SK-N-MC (cell line): ENCODE measurements at places on chromosomes 7 and 10.

GRCh38 chr10:12950583-12951128, 50.9 kb downstream of the CCDC3 start:
- DNase-seq = no peak

DNA sequence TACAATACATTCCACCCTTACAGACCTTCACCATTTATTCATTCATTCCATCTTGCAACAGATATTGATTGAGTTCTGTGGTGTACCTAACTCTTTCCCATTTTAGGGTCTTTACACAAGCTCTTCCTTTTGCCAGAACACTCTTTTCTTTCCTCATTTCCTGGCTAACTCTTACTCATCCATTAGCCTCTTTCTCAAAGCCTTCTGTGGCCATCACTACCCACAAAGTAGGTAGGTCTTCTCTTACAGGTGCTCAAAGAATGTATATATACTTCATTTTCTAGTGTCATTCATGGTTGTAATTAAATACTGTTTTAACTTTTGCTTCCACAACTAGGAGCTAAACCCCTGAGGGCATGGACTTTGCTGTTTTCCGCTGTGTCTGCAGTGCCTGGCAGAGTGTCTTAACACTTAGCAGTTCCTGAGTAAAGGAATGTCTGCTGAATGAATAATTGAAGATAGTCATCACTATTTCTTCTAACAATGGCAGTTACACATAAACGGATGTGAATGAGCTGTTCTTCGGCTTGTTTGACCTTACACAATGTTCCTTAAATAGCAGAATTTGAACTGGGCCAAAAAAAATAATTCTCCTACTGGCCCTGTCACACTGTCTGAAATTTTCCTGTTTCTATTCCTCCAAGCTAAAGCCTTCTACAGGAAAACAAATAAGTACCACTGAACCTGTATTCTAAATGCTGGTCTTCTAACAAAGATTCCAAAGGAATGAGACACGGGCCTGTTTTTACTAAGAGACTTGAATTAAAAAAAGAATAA, 15.1 kb downstream of the BCAP29 start:
- DNase-seq = no peak

DNA sequence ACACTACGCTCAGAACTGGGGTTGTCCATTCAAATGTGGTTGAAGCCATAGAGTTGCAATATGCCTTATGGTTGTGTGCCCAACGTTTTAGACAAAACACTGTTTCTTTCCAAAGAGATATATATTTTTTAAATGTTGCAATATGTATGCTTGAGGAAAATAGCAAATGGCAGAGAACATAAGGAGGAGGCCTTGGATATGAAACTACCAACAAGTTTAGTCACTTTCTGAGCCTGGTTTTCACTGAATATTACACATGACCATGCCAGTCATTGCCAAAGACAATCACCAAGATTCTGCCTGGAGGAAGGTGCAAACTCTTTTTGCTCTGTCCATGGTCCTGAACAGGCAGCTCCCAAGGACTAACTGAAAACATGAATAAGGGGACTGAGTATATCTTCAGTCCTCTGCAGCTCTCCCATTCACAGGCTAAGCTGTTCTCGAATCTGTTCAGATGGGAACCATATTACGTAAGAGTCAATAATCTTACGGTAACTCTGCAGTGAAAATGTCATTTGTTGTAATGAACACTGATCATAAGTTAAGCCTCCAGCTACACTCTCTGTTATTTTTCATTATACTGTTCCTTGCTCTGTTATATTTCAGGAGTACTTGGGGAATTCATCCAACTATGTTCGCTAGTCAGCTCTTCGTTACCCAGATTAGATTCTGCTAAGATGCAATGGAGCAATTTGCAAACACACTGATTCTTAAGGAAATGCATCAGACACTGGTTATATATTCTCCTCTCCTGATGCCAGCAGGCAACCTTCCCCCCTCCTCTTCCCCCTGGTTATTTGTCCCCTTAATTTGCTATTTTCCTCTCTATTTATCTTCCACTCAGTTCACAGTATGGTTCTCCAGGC, 90.7 kb upstream of the C1QL3 start:
- no peak for DNase-seq

DNA sequence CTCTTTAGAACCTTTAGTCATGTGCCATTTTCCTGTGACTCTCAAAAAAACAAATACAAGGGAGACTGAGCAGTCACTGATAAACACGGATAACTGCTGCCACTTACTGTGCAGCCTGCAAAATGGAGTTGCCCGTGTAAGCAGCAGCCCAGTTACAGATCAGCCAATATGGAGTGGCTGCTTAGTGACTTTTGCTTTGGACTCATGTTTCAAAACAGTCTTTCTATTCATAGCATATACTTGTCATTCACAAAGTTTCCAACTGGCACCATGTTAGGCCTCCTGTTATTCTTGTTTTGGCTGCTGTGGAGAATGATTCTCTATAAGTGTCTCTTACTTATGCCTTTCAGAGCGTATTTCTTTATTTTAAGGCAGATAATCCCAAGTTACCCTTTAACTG, 3.0 kb downstream of the FAM204A start:
- no peak for DNase-seq

DNA sequence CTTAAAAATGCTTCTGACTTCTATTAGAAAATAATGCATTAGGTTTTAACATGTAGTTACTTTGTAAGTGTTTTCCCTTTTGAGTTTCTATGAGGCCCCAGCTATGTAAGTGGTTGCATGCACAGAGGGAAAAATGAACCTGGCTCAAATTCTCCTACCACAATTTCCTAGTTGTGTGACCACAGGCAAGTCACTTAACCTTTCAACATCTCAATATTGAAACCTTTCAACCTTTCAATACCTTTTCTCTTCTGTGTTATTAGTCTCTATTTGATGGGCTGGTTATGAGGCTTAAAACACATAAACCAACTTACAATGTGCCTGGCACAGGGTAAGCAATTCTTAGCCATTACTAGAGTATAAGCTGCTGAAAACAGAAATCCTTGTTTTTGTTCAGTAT, 203.0 kb downstream of the KCND2 start:
- no peak for DNase-seq

GRCh38 chr7:46145412-46145811, 224.3 kb upstream of the IGFBP3 start:
- no peak for DNase-seq

DNA sequence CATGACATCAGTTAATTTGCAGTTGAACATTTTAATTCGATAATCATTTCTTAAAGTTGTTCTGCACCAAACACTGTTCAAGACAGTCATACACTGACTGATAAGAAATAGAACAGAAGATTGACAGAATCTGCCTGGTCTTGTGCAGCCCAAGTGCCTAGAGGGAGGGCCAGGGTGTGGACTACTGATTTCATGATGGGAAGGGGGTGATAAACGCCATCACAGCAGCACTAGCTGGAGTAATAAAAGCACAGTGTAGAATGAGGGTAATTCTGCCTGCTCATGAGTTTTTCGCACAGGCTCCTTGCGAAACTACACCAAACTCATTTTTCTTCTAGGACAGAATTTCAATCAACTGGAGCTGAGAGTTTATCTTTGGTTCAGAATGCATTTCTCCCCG, 270.1 kb downstream of the ARL4A start:
- DNase-seq = no peak

DNA sequence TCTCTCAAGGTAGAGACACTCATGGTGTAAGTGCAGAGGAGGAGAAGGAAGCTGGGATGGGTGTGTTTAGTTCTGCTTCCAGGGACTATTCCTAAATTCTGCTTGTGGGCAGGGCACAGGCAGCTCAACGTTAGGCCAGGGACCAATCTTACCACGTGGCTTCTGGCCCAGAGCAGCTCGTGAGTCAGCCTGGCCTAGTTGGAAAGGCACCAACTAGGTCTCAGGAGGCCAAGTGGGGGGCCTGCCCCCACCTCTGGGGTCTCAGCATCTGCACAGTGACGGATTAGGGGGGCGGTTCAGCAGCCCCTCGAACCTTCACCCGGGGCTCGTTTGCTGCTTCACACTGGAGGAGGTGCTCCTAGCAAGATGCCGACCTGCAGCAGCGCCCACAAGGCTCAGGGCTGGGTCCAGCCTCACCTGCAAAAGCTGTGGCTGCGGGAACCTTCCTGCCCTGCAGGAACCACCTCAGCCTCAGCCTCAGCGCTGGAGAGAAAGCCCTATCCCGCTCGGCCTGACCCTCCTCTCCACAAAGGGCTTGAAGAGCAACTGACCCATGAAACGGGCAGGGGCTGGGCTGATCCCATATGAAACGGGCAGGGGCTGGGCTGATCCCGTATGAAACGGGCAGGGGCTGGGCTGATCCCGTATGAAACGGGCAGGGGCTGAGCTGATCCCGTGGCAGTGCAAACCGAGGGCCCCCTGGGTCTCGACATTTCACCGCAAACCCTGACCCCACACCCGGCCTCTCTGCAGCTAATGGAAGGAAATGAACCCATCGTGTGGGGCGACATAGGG, 447.4 kb downstream of the DNAJB6 start:
- no peak for DNase-seq

DNA sequence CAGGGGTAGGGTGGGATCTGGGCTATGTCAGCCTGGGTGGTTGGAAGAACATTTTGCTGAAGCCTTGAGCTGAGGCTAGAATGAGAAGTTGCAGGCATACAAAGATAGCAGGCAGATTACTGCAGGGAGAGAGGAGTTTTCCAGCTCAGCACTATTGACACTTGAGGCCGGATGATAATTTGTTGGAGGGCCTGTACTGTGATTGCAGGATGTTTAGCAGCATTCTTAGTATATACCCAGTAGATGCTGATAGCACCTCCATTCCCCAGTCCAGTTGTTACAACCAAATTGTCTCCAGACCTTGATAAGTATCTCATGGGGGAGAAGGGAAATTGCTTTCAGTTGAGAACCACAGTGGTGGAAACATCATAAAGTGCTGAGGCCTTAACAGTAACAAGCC, 158.6 kb upstream of the CHRM2 start:
- no peak for DNase-seq

DNA sequence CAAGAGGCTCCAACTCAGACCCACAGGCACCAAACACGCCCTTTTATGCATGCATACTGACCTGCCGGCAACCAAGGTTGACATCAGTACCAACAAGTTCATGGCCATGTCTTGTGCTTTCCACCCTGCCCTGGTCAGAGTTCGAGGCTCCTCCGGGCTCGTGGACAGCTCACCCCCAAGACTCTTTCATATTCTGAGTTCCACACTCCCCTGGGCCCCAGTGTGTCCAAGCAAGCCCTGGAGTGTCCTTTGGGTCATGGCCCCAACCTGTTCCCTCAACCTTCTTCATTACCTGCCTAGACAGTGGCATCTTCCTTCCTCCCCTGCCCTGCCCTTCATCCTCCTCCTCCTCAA, 40.5 kb downstream of the HIF1AN start:
- DNase-seq = no peak

DNA sequence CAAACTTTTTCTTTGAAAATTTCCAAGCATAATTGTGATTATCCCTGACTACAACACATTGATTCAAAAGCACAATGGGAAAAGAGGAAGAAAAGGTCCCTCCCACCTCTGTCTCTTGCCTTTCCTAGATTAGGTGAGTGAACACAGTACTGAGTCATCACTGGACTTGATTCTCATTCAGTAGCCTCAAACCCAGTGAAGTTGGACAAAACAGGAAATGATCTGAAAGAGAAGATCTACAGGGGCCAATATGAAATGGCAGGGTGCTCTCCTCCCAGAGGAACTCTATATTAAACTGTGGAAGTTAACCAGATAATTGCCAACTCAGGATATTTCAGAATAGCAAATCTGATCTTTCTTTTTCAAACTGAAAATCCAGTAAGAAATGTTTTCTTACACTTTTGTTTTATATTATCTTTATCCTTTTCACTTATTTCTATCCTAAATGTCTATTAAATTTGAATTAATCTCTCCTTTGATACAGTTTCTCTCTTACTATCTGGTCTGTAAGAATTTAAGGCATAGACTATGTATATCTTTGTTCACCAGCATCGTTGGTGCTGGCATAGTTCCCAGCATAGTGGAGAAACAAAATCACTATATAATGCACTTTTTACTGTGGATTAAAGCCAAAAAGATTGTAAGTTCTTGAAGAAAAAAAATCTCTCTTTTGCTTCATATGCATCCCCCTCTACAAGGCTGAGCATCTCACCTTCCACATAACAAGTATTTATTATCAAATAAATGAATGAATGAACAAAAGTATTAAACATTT, 41.4 kb upstream of the IKZF1 start:
- no peak for DNase-seq

GRCh38 chr7:63789378-63790176, 209.1 kb upstream of the ZNF722 start:
- DNase-seq = no peak

GRCh38 chr7:29588212-29588611, 24.6 kb downstream of the PRR15 start:
- DNase-seq = no peak

GRCh38 chr10:96387161-96387560, 28.4 kb upstream of the OPALIN start:
- no peak for DNase-seq

DNA sequence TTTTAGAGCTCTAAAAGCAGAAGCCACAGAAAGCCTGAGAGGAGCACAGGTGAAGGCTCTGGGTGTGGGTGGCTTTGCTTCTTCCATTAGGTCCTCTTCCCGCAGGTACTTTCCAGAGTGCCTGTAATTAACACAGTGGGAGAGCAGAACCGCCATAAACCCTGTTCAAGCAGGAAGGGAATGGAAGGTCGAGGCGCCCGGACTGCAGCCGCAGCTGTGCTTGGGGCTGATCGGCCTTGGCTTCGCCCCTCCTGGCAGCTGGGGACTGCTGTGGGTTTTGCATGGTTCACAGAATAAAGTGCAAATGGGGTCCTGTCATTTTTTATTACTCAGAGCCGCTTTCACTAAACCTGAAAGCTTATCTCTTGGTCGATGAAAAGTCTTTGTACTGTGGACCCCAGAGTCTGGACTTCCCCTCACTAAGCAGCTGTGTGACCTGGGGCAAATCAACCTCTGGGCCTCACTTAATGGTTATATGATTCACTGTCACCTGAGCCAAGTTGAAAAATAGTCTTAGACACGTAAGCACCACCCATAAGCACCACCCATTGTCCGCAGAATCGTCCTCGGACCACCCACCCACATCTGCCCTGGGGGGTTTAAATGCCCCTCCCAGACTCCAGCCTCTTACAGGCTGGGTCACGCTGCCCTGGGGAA, 100.9 kb downstream of the XRCC2 start:
- DNase-seq = no peak

DNA sequence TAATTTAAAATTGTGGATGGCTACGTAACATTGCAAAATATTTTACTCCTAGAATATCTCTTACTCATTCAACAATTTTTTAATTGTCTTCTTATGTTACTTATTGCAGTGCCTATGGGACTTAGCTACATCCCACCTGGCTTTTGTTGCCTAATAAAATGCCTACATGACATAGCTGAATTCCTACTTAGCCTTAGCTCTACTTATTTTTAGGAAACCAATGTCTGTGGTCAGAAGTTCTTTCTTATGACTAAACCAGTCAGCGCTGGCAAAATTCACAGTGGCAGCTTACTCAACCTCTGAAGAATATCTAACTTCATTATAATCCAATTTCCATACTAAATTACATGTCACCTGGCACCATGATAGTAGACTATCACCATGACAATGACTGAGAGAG, 1612.4 kb upstream of the LRRTM3 start:
- DNase-seq = no peak

GRCh38 chr10:71978476-71978875, 14.3 kb downstream of the CHST3 start:
- no peak for DNase-seq
